NCI-H1092 treated with DMSO at 0.1 percent for 48 hours (cell line): ENCODE measurements at places on chromosomes 5 and 9.

DNA sequence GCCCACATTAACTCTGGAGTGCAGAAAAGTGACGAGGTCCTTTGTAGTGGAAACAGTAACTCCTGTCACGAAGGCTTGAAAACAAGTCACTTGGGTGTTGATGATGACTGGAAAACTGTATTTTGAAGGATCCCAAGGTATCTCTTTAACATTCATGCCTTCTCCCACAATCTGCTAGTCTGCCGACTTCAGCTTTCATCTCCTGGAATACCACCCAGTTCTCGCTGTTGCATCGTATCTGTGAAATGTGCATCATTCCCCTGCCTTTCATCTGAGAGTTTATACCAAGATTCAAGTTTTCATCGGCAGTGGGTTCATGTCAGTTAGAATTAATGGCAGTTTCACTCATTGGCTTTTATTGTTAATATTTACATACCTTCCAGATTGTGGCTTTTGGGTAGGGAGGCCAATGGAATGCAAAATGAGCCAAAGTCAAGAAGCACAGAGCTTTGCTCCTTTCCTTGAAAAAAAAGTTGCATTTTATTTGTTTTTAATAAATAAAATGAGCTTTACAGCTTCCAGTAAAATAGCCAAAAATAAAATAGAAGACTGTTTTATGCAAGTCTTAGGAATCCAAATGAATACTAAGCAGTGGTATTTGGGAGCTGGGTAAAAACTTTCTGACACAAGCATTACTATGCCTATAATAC is 575.2 kb upstream of the WWC1 start:
- DNase-seq: no peak

GRCh38 chr9:137069508-137070091 is 757 bp downstream of the SAPCD2 start:
- no peak for DNase-seq

DNA sequence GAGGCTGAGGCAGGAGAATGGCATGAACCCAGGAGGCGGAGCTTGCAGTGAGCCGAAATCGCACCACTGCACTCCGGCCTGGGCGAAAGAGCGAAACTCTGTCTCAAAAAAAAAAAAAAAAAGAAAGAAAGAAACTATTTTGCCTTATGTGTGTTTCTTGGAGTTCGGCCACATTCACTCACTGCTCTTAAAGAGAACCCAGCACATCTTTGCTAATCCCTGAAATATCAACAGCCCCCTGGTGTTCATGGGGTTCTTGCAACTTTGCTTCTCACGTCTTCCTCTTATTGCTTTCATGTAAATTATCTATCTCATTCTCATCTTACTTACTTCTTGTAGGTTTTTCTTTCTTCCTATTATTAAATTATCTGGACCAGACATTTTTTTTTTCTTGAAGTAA is 126.3 kb upstream of the ASTN2 start:
- DNase-seq: no peak

- no peak for DNase-seq
Observed at GRCh38 chr5:38720554-38721361, 125.1 kb upstream of the OSMR start.

GRCh38 chr5:157860898-157861890 is 2.2 kb upstream of the CLINT1 start:
- DNase-seq: no peak

DNA sequence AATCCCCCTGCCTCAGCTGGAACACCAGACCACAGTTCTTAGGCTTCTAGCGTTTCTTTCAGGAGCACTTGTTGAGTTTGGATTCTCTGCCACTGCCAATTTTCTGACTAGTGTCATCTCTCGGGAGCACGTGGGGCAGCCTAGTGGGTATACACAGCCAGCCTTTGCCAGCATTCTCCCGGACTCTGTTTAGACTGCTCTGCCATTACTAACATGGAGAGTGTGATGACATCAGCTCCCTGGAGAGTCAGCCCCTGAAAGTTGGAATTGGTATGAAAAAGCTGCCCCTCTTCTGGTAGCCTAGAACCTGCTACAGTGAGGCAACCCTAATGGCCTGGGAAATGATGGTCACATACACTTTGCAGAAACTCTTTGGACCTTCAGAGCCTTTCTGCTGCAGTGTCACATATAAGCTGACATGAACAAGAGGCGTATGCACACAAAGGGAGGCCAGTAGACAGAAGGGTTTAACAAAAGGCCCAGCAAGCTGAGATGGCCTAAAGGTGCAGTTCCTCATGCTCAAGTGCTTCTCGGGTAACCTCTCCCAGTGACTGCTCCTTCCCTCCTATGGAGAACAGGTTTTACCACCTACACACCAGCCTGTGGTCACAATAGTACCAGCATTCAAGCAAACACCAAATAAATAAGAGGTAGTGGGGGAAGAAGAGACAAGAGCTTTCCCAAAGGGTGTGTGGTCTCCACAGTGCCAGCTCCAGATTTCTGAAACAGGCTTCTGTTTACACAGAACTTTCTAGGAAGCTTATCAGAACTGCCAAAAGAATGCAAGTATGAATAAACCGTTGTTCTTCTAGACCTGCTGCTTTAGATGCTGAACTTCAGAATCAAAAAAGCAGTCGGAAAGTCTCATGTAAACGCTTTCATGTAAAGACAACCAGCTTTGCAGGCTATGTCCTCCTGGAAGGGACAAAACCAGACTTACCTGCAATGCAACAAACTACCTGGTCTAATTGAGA is 16.5 kb downstream of the SPACA9 start:
- no peak for DNase-seq

DNA sequence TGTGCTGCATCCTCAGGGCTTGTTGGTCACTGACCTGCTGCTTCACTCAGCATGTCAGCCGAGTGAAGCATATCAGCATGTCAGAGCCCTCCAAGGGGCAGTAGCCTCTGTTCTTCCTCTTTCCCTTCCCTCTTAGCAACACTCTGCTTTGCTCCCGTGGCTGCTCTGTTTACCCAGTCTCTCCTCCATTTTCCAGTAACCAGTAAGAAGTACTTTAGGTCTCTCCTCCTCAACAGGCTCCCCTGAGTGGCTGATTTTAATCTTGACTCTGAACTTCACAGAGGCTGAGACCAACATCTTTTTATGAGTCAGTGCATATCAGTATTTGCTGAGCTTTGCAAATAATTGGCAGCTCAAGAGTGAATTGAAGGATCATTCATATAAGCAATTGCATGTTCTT is 18.6 kb upstream of the ADRB2 start:
- no peak for DNase-seq

DNA sequence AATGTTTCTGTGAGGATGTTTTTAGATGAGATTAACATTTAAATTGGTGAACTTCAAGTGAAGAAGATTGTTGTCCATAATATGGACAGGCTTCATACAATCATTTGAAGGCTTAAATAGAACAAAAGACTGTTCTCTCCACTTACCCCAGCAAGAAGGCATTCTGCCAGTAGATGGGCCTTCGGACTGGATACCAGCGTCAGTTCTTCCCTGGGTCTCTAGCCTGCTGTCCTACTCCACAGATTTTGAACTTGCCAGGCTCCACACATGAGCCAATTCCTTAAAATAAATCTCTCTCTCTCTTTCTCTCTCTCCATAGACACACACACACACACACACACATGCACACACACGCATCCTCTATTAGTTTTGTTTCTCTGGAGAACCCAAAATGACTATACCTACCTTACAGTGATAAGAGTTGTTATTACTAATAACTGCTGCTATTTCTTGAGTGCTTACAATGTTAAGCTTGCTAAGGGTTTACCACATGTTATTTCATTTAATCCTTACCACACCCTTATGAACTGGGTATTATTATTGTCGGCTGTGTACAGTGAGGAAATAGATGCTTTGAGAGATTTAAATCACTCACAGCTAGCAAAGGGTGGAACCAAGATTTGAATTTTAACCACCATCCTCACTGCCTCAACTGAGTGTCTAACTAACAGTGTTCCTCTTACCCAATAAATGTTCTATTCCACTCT is 19.8 kb upstream of the IQGAP2 start:
- DNase-seq: no peak

DNA sequence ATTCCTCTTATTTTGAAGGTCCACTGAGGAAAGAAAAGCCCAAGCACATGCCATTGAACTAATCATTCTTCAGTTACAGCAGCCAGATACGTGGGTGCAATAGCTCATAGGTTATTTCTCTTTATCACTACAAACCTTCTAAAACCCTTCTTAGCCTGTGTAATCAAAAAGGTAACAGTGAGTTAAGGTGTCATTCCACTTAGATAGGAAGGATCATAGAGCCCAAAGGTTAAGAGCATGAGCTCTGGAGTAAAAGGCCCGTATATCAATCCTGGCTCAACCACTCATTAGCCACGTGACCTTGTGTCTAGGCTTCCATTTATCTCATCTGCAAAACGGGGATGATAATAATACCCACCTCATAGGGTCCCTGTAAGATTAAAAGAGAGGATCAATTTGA is 2.7 kb downstream of the GPX8 start:
- DNase-seq: no peak

GRCh38 chr5:30874241-30875034 is 319.0 kb upstream of the CDH6 start:
- DNase-seq: peak; percentile 49

DNA sequence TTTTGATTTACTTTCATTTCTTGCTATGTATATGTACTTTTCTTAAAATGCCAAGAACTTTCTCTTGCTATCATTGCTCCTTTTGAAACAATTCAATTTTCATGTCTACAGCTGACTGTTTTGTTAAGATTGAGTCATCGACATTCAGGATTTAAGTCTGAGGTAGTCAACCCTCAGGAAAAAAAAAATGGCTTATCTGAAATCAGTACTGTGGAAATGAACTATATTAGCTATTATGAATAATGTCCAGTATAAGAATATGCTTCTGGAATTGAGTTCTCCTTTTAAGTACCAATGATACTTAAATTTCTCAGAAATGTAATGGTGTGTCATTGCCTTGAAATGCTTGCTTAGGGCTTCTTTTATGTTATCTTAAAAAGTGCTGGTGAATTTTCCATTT is 37.9 kb downstream of the TNFAIP8 start:
- no peak for DNase-seq

- DNase-seq: peak; percentile 27
Observed at GRCh38 chr9:96021551-96022444, 146.3 kb downstream of the ERCC6L2 start.

DNA sequence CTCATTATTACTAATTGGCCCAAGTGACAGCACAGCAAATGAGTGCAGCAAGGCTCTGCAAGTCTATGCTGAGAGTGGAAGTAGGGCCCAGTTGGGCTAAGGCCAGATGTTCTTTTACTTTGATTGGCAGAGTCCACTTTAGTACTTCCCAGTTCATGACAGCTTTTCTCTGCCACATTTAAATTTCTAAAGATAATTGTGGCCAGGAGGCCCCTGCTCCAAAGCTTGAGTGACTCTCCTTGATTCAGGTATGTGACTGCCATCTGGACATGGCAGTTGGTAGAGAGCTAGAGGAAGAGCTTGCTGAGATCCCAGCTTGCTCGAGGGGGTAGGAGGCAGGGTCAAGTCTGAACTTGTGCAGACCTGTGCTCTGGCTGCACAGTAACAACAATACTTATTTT is 154.1 kb downstream of the CARTPT start:
- DNase-seq: no peak

DNA sequence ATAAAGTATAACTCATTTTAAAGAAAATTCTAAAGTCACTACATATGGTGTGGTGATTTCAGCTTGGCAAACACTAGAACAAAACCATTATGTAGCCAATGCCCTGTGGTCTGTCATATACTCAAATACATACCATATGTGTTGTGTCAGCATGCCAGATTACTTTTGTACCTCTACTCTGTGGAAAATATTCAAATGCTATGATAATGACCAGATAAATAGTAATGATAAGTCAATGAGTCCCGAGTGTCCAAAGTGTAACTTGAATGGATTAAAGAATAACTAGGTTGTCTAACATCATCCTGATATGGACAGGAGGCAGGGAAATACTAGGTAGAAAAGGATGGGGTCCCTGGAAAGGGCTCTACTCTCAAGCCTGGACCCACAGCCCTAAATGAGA is 58.0 kb upstream of the IL6ST start:
- no peak for DNase-seq

DNA sequence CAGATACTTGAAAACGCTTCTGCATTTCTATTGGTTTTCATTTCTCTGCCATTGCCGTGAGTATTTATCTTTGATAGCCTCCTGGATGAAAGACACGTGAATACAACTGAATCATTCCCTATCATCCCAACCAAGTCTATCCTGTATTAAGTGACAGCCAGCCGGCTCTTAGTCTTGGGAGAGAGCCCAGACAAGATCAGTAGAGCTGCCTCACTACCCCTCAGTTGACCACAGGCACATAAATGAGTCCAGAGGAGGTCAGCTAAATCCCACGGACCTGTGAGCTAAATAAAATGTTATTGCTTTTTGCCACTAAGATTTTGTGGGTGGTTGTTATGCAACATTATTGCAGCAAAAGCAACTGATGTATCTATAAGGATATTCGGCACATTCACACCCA is 639.0 kb upstream of the ACO1 start:
- no peak for DNase-seq

DNA sequence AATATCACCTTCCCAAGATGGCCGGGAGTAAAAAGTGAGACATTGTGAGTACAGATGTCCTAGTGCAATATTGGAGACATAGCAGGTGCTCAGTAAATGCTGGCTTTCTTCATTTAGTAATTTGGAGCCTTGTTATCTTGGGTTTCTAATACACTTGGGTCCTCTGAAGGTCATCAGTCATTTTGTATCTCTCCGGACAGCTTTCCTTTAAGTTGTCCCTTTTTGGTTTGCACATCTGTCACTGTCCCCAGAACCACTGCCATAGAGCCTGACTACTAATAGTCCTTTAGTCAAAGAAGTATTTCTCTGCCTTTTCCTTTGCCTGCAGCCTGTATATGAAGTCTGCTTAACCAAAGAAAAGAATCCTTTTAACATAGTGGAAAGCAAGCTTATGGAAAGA is 7.8 kb upstream of the ANGPTL2 start:
- no peak for DNase-seq

- no peak for DNase-seq
Observed at GRCh38 chr5:124828731-124829234, 82.3 kb upstream of the ZNF608 start.

GRCh38 chr5:31270396-31270795 is 76.9 kb downstream of the CDH6 start:
- DNase-seq: peak; percentile 21

- no peak for DNase-seq
Observed at GRCh38 chr5:68285075-68285840, 69.7 kb downstream of the PIK3R1 start.

DNA sequence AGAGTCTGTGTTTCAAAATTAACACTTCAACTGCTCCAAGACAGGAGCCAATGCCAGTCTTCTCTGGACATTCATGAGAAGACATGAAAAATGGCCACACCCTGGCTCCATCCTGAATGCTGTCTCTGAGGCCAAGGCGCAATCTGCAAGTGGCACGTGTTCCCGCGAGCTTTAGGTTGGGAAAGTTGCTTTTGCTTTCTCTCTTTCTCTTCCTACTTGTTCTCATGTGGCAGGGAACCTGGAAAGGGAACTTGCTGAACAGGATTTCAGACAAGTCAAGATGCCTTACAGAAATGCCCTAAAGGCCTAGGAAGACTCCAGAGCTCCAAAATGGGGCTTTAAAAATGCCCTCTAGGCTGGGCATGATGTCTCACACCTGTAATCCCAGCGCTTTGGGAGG is 91.9 kb upstream of the OTULINL start:
- no peak for DNase-seq

DNA sequence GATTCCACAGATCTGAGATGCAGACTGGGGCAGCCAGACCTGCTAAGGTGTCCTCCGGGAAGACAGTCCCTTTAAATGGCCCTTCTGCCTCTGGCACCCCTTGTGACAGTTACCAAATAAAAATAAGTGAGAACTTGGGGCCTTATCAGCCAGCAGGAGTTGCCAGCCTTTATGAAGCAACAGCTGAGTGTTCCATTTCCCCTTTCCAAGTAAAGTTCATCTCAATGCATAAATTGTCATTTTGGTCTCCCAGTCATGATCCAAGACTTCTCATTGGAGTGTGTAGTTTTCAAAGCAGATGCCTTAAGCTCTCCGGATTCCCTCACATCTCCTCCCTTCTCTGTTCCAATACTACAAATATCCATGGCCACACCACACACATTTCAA is 4.1 kb downstream of the PTCH1 start:
- no peak for DNase-seq
